ENCODE measurements at places on chromosomes 7 and 10.

DNA sequence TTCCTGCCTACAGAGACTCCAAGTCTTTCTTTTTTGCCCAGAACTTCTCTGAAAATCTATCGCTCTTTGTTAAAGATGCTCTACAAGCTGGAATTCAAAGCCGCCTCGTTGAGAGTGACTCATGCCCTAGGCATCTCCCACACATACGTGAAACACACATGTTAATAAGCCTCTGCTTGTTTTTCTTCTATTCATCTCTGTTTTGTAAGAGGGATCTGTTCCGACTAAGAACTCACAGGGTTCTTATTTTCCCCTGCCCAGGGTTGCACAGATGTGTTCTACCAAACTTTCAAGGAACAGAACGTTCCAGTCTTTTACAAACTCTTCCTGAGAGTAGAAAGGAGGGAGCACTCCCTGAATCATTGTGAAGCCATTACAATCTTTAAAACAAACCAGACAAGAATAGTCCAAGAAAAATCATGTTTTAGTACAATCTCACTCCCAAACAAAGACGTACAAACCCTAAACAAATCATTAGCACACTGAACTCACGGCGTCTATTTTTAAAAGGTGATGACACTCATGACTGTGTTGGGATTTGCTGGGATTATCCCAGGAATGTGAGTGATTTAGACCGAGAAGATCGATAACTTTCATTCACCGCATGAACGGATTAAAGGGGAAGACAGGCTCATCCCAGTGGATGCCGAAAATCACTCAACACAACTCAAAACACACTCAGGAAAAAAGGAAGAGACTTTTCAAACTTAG is 55.3 kb upstream of the INPP5A start:
- peak; percentile 59 for DNase-seq

DNA sequence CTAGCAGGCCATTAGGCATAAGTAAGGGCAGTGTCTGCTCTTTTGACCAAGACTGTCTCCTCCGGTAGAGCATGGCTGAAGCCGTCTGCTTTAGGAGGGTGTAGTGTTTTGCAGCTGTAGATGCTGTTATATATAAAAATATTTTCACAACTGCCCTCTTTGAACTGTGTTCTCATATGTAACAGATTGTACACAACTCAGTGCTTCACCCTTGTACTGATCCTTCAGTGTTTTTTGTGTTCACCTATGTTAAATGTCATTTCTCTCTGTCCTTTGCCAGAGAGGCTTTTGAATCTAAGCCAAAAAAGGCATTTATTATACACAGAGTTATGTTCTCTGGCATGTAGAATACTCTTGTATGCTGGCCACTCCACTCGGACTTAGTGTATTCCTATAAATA is 135.5 kb downstream of the BICC1 start:
- DNase-seq = no peak

- DNase-seq = no peak
Observed at GRCh38 chr10:112827086-112827485, 123.0 kb upstream of the TCF7L2 start.

GRCh38 chr7:46814516-46815250 is 767.2 kb downstream of the TNS3 start:
- DNase-seq = no peak

DNA sequence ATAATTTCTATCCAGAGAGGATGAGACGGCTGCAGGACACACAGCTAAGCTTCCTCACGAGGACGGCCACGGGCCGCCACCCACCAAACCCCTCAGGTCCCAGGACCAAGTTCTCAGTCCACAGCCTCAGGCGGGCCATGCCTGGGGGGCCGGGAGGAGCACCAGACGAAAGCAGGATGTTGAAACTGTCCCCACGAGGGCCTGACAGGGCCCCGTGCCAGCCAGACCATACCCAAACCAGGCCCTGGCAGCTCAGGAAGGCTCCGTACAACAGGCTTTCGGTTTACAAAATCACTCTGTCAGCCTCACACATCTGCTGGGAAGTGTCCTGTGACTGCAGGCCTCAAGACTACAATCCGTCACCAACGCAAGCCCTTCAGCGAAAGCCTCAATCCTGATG is 14.5 kb downstream of the TUBGCP2 start:
- DNase-seq = no peak

- no peak for DNase-seq
Observed at GRCh38 chr10:74079028-74079935, 71.3 kb downstream of the AP3M1 start.

DNA sequence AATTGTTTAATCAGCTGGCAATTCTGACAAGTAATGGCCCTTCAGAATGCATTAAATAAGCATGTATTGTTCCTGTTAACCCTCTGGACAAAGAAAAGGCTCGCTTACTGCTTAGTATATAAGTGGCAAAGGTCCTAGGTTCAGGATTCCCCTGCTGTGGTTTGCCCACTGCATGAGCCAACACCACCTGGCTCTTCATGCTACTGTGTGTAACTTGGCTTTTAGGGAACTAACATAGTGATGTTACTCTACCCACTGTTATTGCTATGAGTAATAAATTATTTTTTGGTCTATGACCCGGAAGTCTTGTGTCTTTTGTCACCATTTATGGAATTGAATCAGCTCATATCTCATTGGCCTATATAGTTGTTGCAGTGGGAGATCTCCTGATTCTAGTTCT is 791.7 kb upstream of the PHF14 start:
- DNase-seq = no peak

GRCh38 chr10:24882047-24882698 is 70.2 kb downstream of the PRTFDC1 start:
- DNase-seq = no peak

GRCh38 chr7:125773113-125773785 is 843.6 kb upstream of the POT1 start:
- DNase-seq = no peak

DNA sequence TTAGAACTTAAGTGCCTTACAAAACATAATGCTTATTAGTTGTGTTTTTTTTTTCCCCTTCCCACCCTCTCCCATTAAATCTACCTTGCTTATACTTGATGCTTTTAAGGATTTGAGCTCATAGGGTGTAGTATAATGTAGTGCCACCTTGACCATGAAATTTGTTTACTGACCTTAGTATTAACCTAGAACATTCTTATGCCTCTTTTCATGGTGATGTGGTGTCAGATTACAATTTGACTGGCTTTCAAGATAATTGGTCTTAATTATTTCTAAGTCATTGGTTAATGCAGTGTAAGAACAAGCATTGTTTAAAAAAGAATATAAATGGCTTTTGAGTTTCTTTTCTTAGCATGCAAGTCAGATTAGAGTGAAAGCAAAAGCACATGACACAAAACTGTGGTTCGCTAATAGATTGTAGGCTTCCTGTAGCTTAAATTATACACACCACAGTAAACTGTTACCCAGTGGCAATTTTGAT is 61.8 kb downstream of the ADD3 start:
- DNase-seq = no peak

- no peak for DNase-seq
Observed at GRCh38 chr10:44966816-44967509, 7.4 kb downstream of the RASSF4 start.

DNA sequence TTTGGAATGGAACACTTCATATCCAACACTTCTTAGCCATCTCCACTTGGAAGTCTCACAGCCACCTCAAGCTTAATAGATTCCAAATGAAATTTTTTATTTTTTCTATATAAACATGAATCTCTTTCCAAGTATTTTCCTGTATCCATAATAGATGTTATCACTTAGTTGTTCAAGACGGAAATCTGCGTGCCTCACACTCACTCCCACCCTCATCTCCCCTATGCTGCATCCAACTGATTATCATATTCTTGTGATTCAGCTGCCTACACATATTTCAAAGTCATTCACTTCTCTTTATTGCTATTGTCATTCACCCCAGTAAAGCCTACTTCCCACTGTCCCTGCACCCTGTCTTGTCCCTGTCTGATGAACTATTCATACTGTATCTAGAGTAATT is 70.2 kb upstream of the MKX start:
- DNase-seq = no peak

DNA sequence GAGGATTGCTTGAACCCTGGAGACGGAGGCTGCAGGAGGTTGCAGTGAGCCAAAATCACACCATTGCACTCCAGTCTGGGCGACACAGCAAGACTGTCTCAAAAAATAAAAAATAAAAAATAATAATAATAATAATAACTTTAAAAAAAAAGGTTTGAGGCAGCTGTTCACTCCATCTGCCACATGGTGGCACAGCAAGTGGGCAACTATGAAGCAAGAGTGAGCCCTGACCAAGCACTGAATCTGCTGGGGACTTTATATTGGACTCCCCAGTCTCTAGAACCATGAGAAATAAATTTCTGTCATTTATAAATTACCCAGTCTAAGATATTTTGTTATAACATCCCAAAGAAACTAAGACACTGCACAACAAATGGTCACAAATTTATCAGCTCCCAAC is 14.6 kb upstream of the BRI3 start:
- no peak for DNase-seq

DNA sequence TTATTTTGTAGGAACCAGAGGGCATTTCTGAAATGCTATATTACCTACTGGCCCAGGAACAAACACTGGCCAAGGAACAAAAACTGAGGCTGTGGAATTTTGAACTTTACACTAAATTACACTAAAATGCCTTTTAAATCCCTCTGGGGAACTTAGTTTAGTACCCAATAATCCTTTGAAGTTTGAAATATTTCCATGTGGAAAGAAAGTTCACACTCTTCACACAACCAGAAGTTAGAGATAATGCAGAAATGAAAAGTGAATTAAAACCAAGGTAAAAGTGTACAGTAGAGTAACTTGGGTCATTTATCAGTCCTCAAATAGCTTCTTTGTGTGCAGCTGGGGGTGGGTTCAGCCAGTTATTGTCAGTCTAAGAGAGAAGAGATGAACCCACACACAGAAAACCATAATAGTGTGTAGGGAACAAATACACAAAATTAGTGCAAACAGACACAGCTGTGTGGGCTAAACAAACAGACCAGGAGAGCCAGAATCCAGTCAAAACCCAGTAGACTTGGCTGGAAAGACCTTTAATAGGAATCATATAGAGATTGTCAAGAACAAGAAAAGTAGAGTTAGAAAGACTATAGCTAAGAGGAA is 46.5 kb upstream of the DGKI start:
- no peak for DNase-seq

DNA sequence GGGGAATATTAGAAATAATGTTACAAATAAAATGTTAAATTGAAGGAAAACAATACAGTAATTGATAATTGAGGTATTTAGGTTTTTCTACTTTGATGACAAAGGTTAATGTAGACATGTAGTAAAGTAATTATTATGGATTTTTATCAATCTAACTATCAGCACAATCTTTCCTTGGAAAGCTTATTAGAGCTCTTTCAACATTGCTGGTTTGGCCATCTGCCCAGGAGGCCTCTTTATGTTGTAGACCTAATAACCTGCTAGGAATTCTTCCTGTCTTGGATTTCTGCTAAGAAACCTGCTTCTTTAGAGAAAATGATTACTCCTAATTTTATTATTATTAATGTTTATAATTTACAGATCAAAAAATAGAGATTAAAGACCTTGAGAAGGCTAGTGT is 78.9 kb downstream of the CHRM2 start:
- DNase-seq = no peak

DNA sequence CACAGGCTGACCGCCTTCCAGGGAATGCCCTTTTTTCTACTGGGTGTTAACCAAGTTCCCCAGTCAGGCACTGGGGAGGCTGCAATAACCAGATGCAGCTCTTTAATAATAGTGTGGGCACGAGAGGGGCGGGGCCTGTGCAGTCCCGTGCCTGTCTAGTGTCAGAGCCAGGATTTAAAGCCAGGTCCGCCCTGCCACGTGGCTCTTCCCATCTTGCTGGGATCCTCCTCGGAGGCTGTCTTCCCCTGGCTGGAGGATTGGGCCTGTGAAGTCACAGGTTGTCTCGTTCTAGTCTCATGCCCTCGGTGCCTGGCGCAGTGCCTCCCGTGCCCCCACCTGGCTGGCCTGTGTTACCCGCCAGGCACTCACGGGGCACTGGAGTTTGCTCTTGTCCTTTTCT is 25.2 kb downstream of the TMEM120A start:
- no peak for DNase-seq

- no peak for DNase-seq
Observed at GRCh38 chr10:109912335-109913281, 10.7 kb downstream of the XPNPEP1 start.

All from SW480 (cell line).